ENCODE measurements at places on chromosomes 13 and 19.
A peak's percentile ranks its signal among the peaks of the same experiment; 100 is the strongest.

DNA sequence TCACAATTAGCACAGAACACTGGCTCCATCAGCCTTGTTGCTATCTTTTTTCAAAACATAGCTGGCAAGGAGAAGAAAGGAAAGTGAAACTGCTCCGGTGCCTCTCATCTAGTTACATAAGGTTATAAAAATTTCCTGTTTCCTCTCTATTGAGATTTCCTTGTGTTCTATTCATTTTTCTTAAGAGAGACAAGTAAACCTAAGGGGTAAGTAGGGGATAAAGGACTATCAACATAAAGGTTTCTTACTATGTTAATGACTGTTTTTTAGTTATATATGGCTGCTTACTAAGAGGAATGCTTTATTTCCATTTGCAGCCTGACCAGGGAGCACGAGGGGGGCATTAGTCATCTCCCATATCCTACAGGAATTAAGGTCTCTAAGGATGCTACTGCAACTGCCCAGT, 73.2 kb upstream of the MLNR start:
- no peak for DNase-seq

GRCh38 chr19:33395561-33396550, 22.3 kb downstream of the CEBPG start:
- no peak for DNase-seq

- no peak for DNase-seq
Measured at GRCh38 chr19:16067205-16067938, 8.9 kb upstream of the TPM4 start.

GRCh38 chr19:41548954-41549688, 26.8 kb upstream of the CEACAM21 start:
- DNase-seq: no peak

DNA sequence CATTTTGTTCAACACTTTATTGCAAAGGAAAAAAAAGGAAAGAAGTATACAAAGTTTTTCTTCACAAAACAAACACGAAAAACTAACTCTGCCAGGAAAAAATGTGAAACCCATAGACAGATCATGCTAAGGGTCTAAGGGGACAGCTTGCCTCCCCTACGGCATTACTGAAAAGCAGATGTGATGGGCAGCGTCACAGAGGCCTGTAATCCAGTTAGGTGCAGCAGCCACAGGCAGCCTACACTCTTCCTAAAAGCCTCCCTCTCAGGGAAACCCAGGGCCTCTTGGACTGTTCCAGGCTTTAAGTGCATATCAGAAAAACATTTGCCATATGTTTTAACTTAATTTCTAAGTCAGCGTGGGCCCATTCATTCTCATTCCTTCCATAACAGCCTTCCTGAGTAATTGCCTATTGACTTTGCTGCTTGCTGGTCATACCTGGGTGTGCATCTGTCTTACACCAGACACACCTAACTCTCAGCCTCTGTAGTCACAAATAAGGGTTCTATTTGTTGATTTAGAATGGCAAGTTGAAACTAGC, 135.7 kb upstream of the SERP2 start:
- no peak for DNase-seq

DNA sequence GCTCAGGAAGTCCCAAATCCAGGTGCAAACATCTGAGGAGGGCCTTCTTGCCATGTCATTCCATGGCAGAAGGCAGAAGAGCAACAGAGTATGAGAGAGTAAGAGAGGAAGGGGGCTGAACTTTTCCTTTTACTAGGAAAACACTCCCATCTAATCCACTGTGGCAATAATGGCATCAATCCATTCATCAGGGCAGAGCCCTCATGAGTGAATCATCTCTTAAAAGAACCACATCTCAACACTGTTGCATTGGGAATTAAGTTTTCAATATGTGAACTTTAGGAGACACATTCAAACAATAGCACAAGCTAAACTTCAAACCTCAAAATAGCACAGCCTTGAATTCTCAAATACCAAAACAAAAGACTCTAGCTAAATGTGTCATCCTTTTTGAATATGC, 264.5 kb downstream of the KCTD12 start:
- no peak for DNase-seq

- DNase-seq: no peak
Measured at GRCh38 chr13:101811284-101811839, 358.9 kb downstream of the ITGBL1 start.

DNA sequence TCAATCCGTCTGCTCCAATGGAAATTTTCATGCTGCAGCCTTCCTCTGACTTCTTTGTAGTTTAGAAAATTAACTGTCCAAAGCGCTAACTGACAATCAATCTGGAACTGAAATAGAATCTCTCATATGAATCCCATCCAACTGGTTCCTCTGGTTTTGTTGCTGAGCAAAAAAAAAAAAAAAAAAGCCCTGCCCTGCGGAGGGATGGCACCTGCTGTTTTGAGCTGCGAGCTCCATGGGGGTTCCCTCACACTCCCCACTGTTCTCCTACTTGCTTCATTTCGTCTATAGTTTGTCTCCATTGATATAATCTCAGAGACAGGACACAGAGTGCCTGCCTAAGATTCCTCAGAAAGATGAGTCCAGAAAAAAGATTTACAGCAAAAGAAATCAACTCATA, 33.4 kb downstream of the FAAP24 start:
- no peak for DNase-seq

- DNase-seq: no peak
Measured at GRCh38 chr19:13796301-13797057, 1.2 kb downstream of the ZSWIM4 start.

- no peak for DNase-seq
Measured at GRCh38 chr13:107573184-107573583, 642.2 kb downstream of the LIG4 start.

GRCh38 chr13:114058051-114058867, 74.2 kb downstream of the RASA3 start:
- DNase-seq: no peak

DNA sequence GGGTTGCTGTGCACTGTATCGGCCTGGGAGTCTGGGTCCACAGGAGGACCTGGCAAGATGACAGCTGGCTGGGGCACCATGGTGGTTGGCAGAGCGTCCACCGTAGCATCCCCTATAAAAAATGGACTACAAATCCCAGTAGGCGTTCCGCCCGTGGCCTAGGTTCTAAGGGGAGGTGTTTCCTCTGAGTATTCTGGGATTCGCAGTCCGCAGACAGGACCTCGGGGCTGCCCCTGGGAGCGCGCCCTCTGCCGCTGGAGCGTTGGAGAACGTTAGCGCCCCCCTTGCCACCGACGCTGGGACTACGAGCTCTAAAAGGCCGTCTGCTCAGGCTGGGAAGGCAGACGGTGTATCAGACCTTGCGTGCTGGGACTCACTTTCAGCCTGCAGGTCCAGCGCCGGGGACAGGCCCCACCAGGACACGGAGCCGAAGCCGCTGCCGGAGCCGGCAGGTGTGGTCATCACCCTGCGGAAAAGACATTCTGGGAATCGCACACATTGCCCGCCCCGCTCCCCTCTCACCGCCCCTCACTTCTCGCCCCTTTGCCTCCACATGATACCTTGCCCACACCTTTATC, 372 bp downstream of the DNAAF3 start:
- peak; percentile 67 for DNase-seq

DNA sequence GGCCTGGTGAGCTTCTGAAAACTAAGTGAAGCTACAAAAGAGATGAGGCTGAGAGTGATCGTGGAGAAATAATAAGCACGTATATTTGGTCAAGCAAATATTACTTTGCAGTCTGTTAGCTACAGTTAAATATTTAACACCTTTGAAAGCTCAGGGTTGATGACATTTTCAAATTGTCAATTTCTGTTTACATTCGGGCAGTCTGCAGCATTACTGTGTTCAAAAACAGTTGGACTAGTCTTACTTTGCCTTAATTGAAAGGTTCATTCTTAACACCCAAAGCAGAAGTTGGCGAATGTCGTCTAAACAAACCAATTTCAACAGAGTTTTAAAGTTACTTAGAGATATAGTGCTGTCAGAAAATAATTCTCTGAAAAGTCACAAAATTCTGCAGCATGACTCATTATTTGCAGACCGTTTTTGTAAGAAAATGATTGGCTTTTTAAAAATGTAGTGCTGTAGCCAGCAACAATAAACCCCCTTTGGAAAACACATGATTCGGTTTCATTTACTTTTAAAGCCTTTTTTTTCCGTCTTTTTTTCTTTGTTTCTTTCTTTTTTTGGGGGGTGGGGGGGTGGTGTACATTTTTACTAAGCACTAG, 549.0 kb downstream of the GPC6 start:
- no peak for DNase-seq

DNA sequence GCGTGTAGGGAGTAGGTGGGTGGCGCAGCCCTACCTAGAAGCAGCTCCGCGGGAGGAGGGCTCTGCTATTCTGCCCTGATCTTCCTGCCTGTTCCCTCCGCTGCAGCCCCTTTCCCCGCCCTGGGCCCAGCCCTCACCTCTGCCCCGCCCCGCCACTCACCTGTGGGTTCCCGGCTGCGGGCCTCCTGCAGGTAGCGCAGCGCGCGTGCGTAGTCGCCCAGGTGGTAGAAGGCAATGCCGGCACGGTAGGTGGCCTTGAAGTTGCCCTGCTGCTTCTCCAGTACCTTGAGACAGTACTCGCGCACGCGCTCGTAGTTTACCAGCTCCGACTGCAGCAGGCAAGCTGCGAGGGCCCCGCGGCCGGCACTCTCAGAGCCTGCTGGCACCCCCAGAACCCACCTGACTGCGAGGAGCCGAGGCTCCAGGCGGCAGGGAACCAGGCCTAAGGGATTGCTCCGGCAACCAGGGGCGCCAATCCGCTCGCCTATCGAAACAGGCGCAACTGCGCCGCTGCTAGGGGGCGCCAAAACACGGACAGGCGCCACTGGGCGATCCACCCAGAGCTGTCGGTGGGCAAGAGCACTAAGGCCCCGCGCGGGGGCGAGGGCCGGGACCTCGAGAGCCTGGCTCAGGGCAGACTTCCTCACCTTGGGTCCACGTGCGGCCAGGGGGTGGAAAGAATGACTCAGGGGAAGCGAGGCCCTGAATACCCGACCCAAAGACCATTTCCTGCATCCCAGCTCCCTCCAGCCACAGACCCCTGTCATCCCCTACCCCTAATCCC, 965 bp downstream of the TTC9B start:
- DNase-seq: peak; percentile 12

GRCh38 chr13:21882766-21883165, 211.9 kb downstream of the FGF9 start:
- DNase-seq: no peak

DNA sequence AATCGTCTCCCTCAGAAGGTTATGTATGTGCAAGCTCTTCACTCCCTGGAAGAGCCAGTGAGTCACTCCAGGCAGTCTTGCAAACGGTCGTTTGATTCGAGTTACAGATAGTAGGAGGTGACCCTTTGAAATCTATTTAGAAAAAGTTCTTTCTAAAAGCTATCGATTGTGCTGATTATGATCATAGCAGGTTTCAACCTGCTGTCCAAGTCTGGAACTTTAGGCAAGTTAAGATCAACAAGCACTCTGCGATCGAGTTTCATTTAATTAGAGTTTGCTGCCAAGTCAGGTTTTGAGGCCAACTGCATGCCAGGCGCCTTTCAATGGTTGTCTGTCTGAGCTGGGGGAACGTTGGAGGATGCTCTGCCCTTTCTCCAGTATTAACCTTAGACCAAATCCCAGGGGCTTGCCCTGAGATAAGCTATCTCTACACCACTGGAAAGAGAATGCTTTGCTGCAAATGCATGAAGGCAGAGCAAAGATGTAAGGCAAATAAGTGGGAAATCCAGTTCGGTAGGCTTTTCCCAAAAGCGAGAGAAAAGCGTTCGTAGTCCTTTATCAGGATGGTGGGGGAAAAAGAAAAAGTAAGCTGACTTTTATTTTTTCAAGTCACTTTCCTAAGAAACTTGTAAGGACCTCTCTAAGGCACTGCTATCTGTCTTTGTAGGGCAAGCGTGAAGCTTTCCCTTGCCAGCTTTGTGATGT, 287.5 kb downstream of the ATP8A2 start:
- DNase-seq: peak; percentile 6

DNA sequence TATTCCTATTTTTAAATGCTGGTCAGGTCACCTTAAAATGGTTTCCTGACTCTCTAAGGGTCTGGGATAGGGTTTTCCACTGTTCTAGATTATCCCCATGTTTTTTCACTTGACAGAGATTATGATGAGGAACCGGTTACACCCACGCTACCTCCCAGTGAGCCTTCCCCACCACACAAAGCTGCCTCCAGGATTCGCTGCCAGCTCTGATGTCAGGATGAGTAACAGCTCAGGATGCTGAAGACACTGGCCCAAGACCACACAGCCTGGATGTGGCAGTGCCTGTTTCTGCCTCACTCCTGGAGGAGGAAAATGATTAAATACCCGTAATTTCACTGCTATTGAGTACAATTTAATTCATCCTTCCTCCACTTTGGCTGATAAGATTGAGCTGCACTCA, 22.9 kb downstream of the ZNF114 start:
- no peak for DNase-seq

DNA sequence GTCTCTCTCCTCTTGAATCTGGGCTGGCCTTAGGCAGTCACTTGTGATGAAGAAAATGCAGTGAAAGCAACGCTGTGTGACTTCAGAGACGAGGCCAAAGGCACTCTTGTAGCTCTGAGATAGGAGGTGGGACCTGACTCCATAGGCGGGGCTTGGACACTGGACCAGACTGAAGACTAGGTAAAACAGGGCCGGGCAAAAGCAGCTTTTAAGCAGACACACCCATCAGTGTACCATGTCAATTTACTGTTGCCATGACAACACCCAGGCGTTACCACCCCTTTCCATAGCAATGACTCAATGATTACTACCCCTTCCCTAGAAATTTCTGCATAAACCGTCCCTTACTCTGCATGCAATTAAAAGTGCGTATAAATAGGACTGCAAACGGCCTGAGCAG, 6.6 kb upstream of the EID2 start:
- DNase-seq: no peak
